ENCODE measurements at places on chromosomes 5 and 9.

DNA sequence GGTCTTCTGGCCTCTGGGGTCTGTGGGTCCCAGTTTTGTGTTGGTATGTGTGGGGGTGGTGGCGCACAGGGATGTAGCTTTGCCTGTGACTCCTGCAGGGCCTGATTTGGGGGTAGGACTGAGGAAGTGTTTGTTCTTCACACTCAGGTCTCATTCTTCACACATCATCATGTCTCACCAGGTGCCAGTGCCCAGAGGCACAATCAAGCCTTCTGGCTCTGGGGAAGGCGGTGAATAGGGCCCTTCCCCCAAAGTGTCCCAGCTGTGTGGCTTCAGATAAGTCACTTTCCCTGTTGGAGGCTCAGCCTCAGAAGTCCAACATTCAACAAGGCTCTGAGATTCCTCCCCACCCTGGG is 5.1 kb downstream of the DBN1 start:
- DNase-seq = no peak

DNA sequence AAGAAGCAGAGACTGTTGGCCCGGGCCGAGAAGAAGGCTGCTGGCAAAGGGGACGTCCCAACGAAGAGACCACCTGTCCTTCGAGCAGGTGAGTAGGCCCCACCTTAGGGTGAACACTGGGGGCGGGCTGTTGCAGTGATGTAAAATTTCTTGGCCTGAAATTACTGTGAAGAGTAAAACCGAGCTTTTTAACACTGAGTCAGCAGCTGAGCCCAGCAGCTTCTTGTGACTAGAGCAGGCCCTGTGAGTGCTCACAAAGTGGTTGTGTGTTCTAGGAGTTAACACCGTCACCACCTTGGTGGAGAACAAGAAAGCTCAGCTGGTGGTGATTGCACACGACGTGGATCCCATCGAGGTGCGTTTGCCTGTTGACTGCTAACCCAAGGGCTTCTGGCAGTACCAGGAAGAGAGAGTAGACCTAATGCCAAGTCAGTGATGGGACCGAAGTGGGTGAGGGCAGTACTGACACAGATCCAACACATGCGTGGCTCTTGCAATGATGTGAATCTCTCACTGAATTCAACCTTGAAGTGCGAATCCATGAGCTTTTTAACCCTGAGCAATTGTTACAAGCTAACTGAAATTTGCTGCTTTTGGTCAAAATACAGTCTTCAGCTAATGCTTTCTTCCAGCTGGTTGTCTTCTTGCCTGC is 2.1 kb downstream of the RPL7A start:
- no peak for DNase-seq

- DNase-seq = no peak
These were observed 286.7 kb upstream of the PTPRD start for GRCh38 chr9:10899509-10899908.

DNA sequence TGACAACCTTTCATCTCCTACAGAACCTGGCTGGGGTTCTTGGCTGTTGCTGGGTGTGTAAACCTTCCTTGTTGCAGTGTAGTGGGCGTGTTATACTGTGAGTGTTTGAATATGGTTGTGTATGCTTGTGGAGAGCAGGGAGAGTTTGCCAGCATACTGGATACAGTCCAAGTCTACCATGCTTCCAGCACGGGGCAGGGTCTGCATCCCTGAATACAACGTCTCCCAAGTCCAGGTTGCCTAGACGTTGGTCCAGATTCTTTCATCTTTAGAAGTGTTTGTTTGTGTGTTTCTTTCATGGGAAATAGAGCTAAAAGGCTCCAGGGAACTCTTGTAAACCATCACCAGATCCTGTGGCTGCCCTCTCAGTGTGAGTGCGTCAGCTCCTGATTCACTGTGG is 46.4 kb downstream of the SYK start:
- DNase-seq = no peak

DNA sequence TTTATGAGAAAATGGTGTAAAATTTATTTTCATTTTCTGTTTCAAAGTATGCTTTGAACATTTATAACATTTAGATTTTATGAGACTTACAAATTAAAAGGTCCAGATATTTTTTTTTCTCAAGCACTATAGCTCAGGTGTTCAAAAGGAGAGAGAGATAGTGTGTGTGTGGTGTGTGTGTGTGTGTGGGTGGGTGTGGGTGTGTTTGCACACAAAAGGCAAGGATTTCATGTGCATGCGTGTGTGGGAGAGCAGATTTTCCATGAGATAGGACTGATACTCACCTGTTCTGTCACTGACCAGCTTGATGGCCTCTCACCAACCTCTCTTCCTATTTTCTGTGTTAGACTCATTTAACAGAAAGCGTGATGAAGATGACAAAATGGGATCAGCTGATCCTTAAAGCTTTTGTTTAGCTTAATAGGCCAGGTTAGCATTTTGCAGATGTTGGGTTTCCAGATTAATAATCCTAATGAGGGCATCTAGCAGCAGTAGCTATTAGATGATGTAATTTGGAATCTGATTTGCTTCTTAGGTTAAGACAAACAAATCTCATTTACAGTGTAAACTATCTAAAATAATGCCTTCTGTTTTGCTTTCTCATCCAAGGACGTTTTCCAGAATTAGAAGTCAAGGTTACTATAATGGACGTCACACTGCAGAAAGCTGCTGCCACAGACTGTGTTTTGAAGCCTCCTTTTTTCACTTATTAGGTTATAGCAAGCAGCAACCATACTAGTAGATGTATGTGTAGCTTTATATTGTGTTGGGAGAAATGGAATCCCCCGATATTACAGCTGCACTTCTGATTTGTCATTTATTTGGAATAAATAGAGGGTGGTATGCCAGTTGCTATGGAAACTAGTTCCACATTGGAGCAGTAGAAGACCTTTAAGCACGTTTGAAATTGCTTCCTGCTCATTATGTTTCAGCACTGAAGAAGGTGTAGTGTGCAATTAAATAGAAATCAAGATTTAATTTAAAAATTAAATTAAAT is 355.6 kb downstream of the TAF11L14 start:
- DNase-seq = no peak

GRCh38 chr9:74645007-74645639 is 148.0 kb downstream of the RORB start:
- DNase-seq = no peak

- DNase-seq = no peak
These were observed 55.6 kb upstream of the ZFR start for GRCh38 chr5:32500181-32500580.

GRCh38 chr5:155697236-155697635 is 629.7 kb upstream of the SGCD start:
- DNase-seq = no peak

GRCh38 chr9:21317956-21318923 is 13.1 kb upstream of the IFNA5 start:
- peak; percentile 24 for DNase-seq

DNA sequence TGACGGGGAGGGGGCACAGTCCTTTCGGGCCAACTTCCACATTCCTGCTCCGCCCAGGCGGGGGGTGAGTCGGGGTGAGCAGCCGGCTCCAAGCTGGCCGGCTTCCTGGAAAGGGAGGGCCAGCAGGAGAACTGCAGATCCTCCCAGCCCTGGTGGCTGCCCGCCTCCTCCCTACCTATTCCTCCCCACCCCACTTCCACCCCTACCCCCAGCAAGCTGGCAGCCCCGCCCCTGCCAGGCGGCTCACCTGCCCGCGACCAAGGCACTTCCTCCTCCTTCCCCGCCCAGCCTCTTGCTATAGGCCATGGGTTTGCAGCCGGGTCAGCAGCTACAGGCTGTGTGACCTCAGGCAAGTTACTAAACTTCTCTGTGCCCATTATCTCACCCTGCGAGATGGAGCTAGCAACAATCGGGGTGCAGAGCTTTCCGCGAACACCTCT is 5.6 kb upstream of the IRF1 start:
- no peak for DNase-seq

DNA sequence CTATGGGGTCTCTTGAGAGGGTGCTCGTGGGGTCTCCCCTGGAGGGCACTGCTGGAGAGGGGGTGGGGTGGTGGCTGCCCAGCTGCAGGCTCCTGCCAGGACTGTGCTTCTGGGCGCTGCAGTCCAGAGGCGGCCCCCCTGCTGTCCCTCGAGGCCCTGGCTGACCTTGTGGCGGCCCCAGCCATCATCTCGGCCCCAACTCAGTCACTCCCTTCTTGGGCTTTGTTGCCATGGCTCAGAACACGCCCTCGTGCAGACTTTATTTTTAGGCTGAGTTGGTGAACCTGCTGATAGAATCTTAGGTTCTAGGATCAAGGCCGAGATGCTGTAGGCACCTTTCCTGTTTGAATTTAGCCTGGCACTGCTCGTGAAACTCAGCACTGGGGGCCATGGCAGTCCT is 22.8 kb downstream of the FBXW5 start:
- DNase-seq = no peak

DNA sequence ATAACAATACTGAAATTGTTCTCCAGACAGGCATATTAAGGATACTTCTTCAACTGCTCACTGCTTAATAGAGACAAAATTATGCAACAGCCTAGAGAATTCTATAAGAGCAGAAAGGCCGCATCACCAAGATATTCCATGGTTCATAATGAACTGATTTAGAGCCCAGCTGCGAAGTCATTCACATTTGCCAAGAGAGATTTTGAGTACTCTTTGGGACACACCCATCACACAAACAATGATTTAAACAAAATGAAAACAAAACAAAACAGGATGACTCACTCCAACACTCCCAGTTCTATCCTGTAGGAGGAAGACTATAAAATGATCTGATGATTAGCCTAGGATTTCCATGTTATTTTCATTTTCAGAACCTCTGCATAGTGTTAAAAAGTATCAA is 145.7 kb upstream of the GNA14 start:
- DNase-seq = no peak

DNA sequence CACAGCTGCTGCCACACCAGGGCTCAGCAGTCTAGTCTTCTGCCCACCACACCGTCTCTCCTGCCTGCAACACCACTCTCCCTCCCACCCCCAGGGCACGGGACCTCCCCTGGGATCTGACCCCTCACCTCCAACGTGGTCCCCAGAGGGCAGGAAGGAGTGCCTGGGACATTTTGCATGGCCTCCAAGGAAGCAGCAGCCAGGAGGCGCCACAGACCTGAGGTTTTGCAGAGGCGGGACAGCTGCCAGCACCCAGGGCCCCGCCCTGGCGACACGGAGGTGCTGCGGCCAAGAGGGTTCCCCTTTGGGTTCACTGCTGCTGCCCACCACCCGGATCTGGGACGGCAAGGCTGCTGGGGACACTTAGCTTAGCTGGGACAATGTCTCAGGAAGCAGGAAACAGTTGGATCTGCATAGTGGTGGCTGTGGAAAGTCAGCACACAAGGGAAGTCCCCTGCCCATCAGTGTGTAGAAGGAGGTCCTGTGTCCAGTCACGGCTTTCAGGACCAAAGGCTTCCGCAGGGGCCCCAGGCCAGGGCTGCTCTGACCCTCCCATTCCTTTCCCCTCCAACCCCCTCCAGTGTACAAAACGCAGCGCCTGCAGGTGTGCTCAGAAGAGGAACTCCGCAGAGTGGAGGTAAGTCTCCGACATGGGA is 13.8 kb downstream of the PROP1 start:
- DNase-seq = peak; percentile 45

DNA sequence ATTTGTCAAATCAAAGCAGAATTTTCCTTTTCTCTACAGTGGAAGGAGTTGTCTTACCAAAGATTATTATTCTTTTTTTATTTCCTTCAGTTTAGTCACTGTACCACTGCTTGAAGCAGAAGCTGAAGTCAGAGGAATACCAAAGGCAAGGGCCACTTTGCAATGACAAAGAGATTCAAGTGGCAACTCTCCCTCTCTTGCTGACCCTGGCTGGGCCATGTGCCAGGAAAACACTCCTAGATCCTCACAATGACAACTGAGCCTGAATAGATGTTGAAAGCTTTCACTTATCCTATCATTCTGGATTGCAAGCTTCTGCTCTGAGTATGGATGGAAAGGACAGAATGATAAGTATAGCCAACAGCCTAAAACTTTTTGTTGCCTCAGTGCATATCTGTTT is 618.3 kb downstream of the NR2F1-AS1 start:
- DNase-seq = no peak

GRCh38 chr9:84636436-84636835 is 33.1 kb upstream of the NTRK2 start:
- DNase-seq = no peak

GRCh38 chr5:100800562-100800961 is 102.5 kb downstream of the ST8SIA4 start:
- no peak for DNase-seq

DNA sequence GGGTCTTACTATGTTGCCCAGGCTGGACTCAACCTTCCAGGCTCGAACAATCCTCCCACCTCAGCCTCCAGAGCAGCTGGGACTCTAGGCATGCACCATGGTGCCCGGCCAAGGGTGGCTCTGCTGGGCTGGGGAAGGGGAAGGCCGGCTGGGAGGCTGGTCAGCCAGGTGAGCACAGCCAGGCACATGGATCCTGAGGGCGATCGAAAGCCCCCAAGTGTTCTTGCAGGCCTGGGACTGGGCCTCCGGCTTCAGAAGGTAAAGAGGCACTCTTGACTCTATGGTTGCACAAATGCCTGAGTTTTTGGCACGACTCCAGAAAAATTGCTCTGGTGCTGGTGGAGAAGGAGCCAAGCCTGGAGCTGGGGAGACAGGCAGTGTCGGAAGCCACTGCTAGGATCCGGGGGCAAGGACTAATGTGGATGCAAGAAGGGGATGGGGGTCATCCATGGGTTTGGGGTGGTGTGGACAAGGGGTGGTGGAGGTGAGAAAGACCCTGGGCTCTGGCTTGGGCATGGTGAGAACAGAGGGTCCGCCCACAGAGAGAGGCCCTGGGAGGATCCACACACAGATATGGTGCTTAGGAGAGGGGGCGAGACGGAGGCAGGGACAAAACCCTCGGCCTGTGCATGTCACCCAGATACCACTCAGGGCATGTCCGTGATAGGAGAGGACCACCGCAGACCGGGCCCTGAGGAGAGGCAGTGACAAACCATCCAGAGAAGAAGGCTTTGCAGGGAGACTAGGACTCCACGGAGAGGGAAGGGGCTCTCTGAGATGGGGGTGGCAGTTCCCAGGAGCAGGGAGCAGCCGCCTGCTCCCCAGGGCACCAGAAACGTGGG is 51.1 kb upstream of the COL5A1 start:
- DNase-seq = no peak

DNA sequence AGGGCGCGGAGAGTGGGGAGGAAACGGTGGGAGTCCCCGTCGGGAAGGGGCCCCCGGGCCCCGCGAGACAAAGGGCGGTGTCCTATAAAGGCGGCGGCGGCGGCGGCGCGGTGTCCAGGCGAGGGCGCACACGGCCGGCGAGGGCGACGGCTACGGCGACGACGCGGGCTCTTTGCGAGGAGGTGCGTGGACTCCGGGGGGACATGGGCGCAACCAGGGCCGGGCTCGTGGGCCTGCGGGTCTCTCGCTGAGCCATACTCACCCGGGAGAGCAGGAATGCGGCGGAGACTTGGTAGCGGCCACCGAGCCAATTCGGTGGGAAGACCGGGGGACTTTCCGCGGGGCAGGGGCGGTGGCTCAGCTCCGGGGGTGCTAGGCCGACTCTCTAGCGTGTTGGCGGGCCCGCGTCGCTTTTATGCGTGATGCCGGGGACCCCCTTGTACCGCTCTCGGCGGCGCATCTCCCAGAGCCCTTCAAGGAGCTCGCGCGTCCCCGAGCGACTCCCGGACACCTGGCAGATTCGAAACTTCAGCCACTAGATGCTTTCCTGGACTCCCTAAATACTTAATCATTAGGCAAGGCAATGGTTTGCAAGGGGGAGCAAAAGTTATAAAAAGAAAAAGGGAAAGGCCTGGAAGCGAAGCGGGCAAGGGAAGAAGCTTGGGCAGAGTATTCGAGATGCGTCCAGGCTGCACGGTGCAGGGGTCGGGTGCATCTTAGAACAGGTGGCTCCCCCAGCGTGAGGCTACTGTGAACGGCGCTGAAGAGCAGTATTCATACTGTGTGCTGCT is 5.9 kb upstream of the TAL2 start:
- DNase-seq = peak; percentile 67

Measured in glutamatergic neuron (in vitro differentiated cells).